ENCODE measurements at places on chromosomes 6 and 20. TPM values are rescaled to one million over a fixed set of nuclear protein-coding genes. Genes with fewer than 3 reads are reported as not detected.

- no peak for DNase-seq
These were observed 249.1 kb upstream of the TSHZ2 start for GRCh38 chr20:52722926-52723688.

GRCh38 chr6:25041485-25042035 is 105.8 kb upstream of the RIPOR2 start:
- DNase-seq: no peak

The CAGE1 gene
- polyA plus RNA-seq: not detected

The ME1 gene
- polyA plus RNA-seq: 23.4 TPM

The EYA4 gene
- 1.3 TPM for polyA plus RNA-seq

DNA sequence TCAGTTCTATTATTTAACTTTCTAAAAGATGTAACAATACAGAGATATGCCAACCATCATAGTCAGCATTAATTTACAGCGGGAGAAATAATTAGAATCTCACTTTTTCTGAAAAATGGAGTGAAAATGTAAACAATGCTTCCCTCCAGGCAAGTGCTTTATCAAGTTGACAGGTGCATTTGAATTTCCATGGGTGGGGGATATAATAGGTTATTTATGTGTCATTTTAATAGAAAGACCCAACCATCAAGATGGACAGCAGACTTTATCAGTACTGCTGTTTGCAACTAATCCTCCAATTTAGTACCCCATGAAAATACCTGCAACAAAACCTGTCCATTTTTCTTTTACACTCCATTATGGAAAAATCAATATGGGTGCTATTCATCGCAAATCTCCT is 780.1 kb downstream of the TFAP2A start:
- no peak for DNase-seq

The MEI4 gene
- polyA plus RNA-seq: 0.01 TPM

The RAB44 gene
- 0.68 TPM for polyA plus RNA-seq

DNA sequence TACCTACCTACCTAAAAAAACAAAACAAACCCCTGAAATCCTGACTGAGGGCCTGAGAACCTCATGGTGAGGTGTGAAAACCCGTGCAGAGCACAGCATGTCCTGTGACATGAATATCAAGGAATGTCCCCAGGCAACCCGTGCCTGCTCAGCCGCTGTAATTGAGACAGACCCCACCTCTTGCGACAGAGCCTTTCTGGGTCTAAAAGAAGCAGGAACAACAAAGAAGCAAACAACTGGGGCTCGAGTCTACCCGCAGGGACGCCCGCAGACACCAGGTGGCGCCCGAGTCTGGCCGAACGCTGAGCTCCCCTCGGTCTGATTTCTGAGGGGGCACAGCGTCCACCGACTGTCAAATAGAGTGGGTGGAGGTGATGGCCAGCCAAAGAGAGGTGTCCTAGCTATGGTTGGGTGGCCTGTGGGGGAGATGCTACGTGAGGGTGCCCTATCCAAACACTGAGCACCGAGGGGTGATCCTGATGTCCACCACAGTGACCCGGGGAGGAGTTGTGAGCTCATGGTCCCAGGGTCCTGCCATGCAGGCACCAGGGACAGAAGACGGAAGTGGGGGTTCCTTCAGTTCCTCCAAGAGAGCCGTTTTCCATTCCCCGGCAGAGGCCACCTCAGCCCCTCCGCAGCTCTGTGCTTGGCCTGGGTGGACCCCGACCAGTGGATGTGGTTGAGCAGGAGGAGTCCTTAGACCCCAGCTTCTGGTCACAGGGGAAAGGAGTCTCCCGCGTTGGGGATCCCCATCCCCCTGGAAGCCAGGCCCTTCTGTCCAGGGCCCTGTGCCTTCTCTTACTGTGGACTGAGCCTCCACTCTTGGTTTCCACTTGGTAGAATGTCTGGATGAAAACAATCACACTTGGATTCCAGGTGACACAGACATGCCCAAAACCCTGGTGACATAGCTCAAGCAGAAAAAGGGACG is 268.2 kb downstream of the CDC5L start:
- DNase-seq: no peak

DNA sequence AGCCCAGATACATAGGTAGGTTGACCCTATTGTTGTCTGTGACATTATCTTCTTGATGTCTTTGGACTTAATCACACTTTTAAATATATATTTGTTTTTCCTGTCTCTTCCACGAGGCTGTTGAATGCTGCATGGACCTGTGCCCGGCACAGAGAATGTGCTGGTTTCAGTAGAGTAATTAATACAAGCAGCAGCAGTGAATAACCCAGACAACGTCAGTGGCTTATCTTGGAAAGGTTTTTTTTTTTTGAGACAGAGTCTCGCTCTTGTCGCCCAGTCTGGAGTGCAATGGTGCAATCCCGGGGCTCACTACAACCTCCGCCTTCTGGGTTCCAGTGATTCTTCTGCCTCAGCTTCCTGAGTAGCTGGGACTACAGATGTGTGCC is 108.2 kb downstream of the CDH26 start:
- DNase-seq: no peak

GRCh38 chr6:37758647-37759046 is 60.9 kb upstream of the ZFAND3 start:
- no peak for DNase-seq

DNA sequence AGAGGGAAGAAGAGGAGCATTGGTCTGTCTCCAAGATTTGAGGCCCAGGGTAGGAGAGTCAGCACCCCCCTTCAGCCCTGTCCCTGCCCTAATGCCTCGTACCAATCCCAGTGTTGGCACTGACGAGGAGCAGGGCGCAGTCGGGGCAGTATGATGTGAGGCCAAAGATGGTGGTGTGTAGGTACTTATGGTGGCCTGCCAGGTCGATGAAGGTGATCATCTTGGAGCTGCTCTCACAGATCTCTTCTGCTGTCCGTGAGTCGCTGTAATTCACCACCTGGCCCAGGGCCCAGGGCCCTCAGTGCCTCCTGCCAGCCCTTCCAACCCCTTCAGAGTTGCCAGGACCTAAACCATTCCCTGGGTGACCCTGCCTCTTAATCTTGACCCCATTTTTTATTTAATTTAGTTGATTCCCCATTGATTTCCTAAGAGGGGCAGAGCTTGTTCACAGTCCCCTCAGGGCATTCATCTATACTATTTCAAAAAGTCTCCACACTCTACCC is 4.2 kb downstream of the GTPBP2 start:
- DNase-seq: no peak

The IL20RA gene
- 2.1 TPM for polyA plus RNA-seq

The SSTR4 gene
- 0.06 TPM for polyA plus RNA-seq

- no peak for DNase-seq
These were observed 185.8 kb upstream of the RAB32 start for GRCh38 chr6:146357578-146358430.

DNA sequence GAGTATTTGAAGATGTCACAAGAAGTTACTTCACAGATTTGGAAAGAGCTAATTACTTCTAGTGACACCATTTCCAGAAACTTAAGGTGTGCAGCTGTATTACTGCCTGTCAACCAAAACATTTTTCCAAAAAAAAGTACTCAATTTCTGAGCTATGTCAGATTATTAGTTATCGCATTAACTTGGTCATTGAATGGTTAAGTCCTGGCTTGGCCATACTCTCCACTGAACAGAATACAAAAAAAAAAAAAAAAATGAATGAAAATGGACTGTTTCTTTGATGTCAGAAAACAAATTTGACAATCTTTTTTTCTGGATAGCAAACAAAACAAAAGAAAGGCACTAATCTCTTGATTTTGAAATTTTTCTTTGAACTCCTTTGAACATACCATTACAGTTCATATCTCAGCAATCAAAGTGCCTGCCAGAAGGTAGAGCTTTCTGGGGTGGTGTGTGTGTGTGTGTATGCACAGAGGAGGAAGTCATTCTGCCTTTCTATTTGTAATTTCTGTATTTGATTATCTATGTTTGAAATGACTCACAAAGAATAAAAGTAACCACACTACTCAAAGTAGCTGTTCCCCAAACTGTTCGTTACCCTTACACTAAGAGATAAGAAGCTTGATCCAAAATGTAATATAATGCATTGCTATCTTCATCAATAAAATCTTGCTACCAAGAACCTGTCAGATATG is 210.8 kb upstream of the FUT9 start:
- no peak for DNase-seq

The WFDC9 gene
- not detected for polyA plus RNA-seq

- no peak for DNase-seq
These were observed 260.5 kb upstream of the MARCKS start for GRCh38 chr6:113596387-113597230.

DNA sequence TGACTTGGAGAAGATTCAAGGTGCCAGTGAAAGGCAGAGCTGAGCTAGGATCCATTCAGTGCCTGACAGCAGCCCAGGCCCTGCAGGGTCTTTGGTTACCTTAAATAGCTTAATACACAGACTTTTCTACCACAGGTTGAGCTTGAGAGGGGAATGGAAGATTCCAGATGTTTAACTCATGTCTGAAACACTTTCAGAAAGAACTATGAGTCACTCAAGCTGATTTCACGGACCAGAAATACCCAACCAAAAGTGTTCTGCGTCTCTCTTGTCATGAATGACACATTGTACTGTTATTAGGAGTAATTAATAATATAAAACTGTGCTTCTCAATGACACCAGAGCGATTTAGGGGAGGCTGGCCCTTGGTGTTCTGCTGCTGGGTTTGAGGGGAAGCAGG is 6.4 kb upstream of the PMEPA1 start:
- no peak for DNase-seq

- no peak for DNase-seq
These were observed 51.5 kb upstream of the NNAT start for GRCh38 chr20:37469531-37469930.

GRCh38 chr6:113488061-113488460 is 369.1 kb upstream of the MARCKS start:
- DNase-seq: no peak

GRCh38 chr6:38714239-38715015 is 684 bp upstream of the DNAH8 start:
- no peak for DNase-seq

The TEAD3 gene
- 126 TPM for polyA plus RNA-seq

DNA sequence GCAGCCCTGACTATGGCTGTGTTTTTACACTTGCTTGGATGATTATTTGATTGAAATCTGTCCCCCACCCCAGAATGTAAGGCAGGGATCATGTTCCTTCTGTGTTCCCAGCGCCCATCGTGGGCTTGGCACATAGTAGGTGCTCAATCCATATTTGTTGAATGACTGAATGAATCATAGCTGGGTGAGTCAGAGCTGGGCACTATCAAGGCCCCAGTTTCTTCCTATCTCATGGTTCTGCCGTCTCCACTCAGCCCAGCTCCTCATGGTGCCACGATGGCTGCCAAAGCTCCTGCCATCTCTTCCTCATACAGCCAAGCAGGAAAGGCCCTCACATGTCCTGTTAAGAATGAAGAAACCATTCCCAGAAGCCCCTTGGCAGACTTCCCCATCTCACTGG is 29.0 kb downstream of the CEBPB start:
- no peak for DNase-seq

The KCNK16 gene
- polyA plus RNA-seq: not detected

- no peak for DNase-seq
These were observed 219.0 kb upstream of the CST7 start for GRCh38 chr20:24729896-24730605.

The PPP1R11 gene
- 78.7 TPM for polyA plus RNA-seq

DNA sequence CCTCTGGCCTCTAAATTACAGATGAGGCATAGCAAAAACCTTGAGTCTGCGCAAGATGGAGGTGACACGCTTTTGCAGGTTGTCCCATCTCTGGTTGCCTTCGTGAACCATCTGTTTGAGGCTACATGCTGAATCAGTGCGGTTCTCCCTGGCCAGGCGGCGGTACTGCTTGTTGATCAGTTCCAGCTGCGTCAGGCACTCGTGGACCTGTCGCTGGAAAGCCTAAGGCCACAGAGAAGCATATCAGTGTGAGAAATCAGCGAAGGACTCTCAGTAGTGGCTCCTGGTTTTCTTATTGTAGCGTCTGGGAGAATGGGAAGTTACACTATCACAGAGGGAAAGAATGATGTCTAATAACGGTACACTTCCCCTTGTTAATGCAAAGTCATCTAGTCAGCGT is 344.4 kb downstream of the ESR1 start:
- no peak for DNase-seq

- DNase-seq: no peak
These were observed 342.2 kb downstream of the CDH26 start for GRCh38 chr20:60300374-60300773.

DNA sequence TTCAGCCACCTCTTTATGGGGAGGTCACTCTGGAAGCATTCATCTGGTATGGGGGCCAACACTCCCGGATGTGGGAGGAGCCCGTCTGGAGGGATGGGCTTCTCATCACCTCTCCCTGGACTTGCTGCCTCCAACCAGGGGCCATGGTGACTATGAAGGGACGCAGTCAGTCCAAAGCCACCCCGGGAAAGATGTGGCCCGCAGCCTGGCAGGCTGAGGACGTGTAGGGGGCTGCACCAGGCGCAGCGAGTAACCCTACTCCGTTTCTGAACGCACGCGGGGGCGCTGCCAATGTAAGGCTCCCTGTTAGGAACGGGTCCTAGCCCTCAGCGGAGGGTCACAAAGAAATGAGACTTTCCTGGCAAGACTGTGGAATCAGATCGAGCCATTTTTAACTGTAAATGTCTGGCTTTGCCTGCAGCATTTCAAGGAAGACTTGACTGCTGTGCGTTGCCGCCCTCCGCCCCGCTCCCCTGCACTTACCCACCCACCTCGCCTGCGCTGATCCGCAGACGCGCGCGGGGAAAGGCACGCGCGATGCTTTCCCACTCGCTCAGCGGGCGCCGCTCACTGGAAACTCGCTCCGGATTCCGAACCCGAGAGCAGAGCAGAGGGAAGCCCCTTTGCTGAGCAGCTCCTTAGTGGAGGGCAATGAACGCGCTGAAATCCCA is 55.1 kb downstream of the IL20RA start:
- DNase-seq: no peak

DNA sequence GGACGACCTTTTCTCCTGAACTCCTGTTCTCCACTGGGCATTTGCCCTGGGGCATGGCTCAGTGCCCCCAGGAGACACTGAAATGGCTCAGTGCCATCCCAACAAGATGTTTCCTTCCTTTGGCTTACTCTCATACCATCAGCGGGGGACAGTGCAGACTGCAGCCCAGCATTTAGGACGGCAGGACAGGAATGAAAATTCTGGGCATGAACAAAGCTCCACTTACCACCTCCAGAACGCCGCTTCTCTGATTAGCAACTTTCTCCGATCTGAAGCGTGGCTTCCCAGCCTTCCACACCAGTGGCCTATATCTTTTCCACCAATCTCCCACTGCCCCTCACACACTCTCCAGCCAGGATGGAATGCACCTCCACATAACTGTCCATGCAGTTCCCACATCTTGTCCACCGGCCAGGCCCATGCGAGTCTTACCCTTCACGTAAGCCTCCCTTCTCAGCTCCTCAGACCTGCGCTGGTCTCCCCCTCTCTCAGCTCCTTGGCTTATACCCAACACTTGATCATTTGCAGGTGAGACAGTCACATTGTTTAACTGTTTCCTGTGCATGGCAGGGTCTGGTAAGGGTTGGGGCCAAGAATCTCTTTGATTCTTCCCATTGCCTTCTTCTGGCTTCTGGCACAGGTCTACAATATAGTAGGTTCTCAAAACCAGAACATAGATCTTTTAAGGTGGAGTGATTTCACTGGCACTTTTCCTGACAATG is 114.5 kb downstream of the FYN start:
- no peak for DNase-seq

GRCh38 chr6:33977606-33978411 is 168.1 kb downstream of the GRM4 start:
- no peak for DNase-seq

Measured in urinary bladder (tissue), 4 donors.